ENCODE measurements at places on chromosomes 5 and 9.

DNA sequence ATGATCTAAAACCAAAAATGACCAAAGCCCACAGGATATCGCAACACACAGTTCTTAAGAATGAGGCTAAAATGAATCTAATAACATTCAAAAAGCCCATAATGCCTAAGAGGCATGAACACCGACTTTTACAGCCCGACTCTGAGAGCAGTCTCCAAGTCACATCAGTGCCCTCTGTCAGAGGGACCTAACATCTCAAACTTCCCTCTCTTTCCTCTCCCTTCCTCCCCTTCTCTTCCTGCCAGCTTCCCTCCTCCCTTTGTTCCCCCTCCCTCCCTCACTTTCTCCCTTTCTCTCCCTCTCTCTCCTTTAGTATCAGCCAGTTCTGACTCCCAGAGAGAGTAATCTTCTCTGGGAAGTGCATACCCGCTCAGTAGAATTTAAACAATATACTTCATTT, 154.4 kb downstream of the GLIS3 start:
- DNase-seq, result no peak

DNA sequence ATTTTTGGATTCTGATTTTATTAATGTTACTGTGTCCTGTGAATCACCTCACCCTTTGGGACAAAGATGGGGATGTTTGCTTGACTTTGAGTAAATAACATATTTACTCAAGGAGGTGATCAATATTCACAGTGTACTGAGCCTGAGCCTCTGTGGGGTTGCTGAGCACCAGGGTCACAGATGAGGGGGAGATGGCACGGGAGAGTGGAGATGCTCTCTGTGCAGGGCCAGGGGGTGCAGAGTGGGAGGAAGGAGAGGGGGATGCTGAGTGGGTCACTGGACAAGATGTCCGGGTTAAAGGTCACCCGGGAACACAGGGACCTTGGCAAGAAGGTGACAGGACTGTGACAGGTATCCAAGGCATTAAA, 4.0 kb downstream of the SQSTM1 start:
- no peak for DNase-seq

GRCh38 chr5:109907731-109908130, 218.0 kb downstream of the MAN2A1 start:
- DNase-seq, result no peak

DNA sequence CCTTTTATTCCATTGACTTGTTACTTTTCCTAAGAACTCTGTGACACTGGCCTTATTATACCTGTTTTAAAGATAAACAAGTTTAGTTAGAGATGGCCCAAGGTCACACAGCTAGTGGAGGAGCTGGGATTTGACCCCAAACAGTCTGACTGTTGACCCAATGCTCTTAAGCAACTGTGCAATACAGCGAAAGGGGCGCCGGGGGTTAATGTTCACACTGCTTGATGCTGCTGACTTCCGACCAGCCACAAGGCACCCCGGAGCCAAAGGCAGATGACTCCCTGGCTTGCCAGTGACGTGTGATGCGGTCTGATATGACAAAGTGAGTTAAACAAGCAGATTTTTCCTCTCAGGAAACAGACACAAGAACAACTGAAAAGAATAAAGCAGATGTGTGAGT, 23.9 kb downstream of the PIK3R1 start:
- DNase-seq, result no peak

- DNase-seq, result peak; percentile 16
Measured at GRCh38 chr5:1399737-1400136, 45.5 kb downstream of the SLC6A3 start.
